ENCODE measurements at places on chromosomes 2 and 18.

DNA sequence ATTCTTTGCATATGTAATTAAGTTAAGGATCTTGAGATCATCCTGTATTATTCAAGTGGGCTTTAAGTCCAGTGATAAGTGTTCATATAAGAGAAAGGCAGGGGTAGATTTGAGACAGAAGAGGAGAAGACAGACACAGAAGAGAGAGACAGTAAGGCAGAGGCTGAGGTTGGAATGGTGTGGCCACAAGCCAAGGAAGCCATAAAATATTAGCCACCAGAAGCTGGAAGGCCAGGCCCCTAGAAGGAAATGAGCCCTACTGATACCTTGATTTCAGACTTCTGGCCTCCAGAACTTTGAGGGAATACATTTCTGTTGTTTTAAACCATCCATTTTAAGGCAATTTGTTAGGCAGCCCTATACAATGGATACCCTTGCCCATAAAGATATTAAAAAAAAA is 66.9 kb upstream of the DLX2 start:
- no peak for DNase-seq

GRCh38 chr18:13035249-13035914 is 44.2 kb downstream of the CEP192 start:
- DNase-seq, result no peak

DNA sequence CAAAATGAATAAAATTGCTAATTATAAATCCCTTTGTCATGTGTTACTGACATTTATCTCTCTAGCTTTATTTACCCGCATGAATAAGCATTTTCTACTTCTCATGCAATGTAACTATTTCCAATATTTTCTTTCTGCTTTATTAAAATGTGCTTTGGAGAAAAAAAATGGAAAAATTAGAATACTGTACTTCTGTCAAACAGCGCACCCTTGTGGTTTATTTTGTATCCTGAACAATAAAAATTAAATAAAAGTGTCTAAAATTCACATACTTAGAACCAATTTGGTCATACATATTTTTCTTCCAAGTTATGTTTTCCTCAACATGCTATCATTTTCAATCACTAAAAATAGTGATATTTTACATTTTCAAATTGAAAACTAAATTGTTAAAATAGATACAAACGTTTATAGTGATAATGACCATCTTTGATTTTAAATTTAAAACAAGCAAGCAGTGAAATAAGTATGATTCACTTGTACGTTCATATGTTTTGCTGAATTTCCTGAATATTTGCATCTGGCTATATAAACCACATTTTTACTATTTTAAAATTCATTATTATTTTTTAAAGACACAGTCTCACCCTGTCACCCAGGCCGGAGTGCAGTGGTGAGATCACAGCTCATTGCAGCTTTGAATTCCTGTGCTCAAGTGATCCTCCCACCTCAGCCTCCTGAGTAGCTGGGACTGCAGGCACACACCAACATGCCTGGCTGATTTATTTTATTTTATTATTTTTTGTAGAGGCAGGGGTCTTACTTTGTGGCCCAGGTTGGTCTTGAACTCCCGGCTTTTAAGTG is 95.9 kb upstream of the GRB14 start:
- DNase-seq, result no peak

DNA sequence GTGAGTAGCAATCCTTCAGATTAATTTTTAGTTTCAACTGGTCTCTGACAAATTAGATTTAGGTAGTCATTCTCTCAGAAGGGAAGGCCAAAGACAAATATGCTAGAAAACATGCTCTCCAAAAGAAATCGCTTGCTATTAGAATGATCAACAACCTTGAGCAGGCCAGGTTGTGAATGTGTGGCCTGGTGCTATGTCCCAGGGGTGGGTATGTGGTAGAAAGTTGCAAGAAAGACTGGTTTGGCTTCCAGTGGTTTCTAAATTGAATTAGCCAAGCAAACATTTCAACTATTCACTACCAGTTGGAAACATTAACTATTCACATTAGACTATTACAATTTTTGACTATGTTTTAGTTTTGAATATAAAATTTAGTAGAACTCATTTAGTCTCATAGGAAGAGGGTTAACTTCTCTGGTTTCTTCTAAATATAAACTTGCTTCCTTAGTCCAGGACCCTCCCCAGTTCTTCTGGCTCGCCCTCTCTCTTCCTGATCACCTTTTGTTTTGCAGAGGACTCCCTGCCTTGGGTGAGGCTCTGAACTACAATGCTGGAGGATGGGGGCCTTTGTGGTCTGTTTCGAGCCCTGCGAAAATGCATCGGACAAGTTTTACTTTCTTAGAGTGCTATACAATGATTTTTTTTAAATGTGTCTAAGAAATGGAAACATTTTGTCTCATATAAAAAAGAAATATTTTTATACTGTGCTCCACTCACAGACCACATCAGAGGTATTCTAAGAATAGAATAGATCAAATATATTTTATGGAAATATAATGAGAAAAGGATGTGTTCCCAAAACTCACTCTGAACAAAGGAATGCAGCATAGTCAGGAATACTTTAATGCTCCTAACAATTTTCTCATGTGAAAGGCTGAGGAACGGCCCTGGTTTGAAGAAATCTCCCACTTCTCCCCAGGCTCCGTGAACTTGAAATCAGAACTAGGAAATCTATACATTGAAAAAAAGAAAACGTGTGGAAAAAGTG is 375.0 kb upstream of the ZEB2 start:
- DNase-seq, result no peak

DNA sequence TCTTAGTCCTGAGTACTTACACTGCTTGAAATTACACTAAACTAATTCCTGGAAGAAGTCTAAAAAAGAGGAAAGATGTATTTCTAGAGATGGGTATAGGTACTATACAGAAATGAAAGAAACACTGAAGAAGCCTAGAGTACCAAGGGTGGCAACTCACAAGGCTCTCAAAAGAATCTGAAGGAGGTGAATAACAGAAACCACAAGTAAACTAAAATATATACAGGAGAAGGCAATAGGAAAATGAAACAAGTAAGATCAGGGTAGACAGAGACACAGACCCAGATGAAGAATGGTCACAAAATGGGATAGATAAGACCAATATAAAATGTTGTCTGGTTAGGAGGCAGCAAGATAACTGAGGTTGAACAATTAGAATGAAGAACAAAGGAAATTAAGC is 59.9 kb downstream of the USP37 start:
- no peak for DNase-seq

DNA sequence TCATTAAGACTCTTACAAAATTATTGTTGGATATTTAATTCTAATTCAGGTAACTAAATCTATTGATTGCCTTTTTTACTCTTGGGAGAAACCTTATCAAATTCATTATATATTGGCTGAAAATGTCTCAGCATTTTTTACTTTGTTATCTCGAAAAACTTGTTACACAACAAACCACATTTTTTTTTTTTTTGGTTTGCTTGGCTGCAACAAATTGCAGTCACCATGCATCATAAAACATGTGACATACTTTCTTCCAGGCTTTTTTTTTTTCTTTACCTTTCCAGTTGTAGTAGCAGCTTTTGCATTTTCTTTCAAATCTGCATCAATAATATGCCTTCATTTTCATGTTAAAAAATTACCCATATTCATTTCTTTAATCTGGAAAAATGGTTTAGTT is 186.7 kb downstream of the TDRD15 start:
- DNase-seq, result no peak

DNA sequence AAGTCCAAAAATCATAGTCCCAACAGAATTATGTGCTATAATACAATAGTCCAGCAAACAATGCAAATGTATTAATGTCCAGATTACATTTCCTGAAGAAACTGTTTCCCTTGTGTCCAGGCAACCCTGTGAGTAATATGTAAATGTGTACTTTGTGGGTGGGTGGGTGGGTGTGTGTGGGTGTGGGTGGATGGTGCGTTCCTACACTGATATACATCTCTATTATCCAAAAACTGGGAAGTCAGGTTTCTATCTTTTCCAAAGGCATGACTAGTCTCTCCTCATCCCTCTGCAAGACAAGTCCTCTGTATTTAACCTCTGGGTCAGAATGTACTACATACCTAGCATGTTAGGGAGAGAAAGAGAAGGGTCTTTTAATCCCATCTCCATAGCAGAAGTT is 71.6 kb downstream of the LNPK start:
- no peak for DNase-seq

DNA sequence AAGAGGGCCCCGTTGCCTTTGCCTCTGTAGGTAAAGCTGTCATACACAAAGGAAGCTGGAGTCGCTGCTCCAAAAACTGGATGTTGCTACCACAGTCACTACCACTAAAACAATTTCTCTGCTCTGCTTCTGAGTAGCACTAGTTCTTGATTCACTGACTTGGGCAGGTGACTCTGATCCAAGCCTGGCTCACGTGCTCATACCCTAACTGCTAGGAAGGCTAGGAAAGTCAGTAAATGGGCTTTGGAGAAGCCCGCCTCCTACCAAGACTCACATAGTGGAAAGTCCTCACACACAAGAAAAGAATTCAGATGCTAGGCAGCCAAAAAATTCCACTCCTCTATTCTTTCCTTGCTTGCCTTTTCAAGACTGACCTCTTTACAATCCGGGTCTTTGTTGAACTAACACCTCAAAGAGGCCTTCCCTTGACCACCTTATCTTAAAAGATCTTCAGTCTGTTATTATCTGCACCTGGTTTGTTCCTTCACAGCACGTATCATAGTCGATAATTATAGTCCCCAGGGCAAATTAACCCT is 11.4 kb upstream of the DYNC1I2 start:
- no peak for DNase-seq

- no peak for DNase-seq
Measured at GRCh38 chr2:101812226-101812625, 114.7 kb downstream of the MAP4K4 start.

GRCh38 chr2:112026509-112026908 is 28.6 kb upstream of the TMEM87B start:
- peak; percentile 22 for DNase-seq

- DNase-seq, result no peak
Measured at GRCh38 chr2:129055242-129055641, 736.6 kb upstream of the HS6ST1 start.

GRCh38 chr18:49617329-49617695 is 55.5 kb downstream of the LIPG start:
- DNase-seq, result no peak

- DNase-seq, result no peak
Measured at GRCh38 chr2:136223274-136223673, 105.3 kb upstream of the CXCR4 start.

DNA sequence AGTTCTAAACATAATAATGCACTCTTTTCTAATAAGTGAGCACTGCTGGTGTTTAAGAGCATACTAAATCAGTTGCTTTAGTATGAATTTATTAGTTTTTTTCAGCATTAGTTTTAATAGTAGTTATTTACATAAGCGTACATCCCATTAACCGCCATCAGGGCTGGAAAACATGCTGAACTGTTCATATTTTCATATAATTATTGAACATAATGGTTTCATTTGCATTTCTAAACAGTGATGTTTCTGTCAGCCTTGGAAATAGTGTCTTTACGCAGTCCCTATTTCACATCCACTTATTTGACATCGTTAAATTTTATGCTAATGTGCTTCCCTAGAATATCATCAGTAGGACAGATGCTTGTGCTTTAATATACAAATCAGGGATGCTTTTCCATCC is 71.5 kb downstream of the KIAA1328 start:
- no peak for DNase-seq

DNA sequence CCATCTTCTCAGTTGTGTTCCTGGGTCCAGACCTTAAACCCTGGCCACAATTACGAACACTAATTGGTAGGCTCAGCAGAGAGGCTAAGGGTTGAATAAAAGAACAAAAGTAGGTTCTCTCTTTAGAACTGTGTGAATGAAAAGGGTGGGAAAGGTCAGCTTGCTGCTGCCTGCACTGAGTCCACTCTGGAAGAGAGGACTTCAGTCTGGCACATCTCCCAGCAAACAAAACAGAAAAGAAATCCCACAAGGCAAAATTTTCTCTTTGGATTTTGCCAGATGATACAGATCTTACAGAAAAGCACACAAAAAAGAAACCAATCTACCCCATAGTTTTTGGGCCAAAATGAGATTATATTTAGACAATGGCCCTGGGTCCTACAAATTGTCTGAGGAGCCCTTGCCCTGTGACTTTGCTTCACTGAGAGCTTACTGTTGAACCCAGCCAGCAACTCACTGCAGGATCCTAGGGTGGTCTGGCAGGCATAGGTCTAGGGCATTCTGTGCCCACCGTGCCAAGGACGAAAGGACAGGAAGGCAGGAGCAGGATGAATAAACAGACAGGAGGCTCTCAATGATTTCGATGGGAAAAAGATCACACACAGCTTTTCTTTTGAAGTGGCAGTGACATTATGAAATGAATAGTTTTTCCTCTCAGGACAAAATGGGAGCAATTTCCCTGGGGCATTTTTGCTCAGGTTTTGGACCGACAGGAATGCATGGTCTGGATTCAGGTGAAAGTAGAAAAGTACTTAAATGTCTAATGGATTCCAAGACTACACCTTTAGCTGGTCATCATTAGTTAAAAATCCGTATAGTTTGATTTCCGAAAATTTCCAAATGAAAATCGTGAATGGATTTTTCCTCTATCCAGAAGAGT is 68.4 kb upstream of the STAM2 start:
- no peak for DNase-seq

DNA sequence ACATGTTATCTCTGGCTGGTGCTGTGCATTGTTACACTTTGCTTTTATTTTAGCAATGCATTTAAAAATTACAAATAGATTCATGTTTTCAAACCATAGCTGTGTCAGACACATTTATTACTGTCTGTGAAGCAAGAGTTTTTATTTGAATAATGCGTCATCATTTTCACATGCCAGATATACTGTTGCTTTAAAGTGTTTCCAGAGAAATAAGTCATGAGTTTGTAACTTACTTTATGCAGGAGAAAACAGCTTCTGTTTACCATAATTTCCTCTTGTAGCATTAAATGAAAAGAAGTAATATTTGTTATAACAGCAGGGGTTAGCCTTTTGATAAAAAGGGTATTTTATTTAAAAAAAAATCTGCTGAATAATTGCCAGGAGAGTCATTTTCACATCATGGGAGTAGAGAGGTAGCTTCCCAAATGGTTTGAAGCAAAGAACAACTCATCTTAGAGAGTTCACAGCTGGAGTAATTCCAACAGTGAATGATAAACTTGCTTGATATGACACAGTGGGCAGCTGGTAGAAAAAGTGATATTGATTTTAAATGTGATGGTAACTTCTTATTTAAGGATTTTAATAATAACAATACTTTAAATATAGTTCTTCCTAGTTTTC is 1274.5 kb upstream of the CRIM1 start:
- DNase-seq, result no peak

- DNase-seq, result no peak
Measured at GRCh38 chr2:101230541-101231001, 22.1 kb upstream of the CNOT11 start.

DNA sequence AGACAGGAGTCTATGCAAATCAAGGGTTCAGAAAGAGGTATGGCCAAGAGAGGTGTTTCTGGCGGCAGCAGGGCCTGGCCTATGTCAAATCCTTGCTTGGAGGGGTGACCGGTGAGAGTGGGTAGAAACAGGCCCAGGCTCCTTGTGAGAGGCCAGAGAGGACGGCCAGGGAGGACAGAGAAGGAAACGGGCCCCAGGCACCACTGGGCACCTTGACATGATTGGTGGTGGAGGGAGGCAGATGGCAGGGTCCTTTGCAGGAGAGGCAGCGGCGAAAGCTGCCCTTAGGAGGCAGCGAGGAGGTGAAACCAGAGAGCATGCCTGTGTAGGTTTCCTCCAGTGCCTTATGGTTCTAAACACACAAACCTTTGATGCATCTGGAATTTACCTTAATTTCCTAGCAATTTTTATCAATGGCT is 6.2 kb downstream of the RAMP1 start:
- peak; percentile 20 for DNase-seq

GRCh38 chr2:238868067-238868524 is 20.2 kb downstream of the TWIST2 start:
- no peak for DNase-seq

Measured in SHP77 (cell line).